Stimulated activated CD4-positive, alpha-beta T cell treated with anti-CD3 and anti-CD28 coated beads, Interleukin-1b, Interleukin-23, amount 100 ng/mL, for 1 hour (primary cell): ENCODE measurements at places on chromosomes 7 and 10.

DNA sequence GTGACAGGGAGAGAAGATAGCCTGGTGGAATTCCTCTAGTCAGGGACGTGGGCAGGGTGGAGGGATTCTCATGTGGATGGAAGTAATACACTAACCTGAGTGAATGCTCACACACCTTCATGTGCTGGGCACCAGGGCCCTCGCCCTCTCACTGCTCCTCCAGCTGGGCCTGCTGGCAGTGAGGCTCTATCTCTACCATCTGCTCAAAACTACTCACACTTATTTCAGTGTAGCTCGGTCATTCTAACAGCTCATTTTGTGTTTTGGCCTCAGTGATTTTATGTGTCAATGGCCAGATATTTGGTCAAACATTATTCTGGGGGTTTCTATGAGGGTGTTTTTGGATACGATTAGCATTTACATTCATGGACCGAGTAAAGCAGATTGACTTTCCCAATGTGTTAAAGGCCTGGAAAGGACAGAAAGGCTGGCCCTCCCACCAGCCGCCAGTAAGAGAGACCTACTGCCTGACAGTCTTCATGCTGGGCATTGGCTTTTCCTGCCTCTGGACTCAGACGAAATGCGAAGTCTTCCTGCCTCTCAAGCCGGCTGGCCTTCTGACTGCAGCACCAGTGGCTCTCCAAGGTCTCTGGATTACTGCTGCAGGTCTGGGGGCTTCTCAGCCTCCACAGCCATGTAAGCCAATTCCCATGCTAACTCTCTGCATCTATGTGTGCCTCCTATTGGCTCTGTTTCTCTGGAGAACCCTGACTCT lies 335.4 kb downstream of the CXCL12 start:
- no peak for DNase-seq

DNA sequence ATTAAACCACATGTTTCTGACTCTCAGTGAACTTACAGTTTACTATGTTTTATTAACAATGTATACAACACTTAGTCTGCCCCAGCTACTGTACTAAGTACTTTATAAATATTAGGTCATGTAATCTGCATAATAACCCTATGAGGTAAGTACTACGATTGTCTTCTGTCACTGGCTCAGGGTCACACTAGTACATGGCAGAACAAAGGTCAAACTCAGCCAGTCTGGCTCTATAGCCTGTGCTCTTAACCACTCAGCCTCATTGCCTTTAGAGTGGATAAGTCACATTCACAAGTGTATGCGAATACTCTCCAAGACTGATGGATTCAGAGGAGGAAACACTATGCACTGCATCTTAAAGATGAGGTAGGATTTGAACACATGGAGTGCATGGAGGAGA lies 252.3 kb downstream of the KCNMA1 start:
- no peak for DNase-seq

DNA sequence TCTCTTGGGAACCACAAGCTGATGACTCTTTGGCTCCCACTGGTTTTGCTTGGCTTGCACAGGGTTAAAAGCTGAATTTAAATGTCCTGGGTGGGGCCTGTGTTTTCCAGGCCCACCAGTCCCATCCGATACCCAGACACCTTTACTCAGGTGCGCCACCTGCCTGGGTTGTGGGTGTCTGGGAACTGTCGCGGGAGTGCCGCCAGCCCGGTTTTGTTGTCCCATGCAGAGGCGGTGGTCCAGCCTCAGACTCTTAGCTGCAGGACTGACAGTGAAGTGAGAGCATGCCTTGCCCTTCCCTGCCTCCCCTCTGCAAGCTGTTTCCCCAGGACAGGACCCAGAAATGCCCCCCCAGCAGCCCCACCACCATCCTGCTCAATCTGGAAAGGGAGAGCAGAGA lies 255.6 kb upstream of the ZNF32 start:
- no peak for DNase-seq

DNA sequence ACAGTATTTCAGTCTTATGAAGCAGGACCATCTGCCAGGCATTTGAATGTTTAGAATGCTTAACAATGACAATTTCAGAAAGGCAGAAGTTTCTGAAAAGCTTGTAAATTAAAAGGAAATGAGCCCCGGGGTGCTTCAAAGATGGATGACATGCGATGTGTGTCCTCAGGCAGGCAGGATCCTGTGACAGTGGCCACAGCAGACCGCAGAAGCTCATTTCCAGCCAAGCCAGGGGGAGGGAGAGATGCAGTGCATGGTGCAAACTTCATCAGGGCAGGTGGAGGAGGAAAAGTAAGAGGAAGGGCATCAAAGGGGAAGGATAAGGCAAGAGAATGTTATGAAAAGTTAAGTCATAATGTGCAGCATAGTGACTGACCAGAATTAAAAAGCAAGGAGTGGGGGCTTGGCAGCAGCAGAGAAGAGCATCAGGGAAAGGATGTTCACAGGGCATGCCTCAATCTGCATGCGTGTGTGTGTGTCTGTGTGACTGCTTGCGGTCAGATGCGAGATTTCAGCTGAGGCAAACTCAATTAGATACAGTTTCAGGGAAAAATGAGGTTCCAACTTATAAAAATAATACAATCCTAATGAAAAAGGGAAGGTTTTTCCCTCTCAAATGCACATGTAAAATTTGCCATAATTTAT lies 173.7 kb downstream of the COBL start:
- no peak for DNase-seq

- DNase-seq, result no peak
Observed at GRCh38 chr10:102642736-102643335, 1.4 kb upstream of the TRIM8 start.
